ENCODE measurements at places on chromosomes 4 and X.

GRCh38 chr4:98519268-98519977, 139.0 kb downstream of the TSPAN5 start:
- DNase-seq = no peak

DNA sequence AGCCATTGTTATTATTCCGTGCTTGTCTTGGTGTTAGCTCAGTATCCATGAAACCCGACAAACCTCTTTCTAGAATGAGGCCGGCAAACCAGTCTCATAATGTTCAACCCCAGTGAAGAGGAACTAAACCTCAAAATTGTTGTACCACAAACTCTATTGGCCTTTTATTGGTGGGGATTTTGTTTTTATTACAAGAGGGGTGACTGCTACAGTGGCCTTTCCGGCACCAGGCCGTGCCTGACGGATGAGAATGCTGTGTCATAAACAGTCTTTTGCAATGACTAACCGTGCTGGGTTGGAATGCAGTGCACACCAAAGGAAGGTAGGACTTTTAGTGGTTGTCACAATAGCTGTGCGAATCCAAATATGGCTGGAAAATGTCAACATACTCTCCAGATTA, 60.8 kb downstream of the SHROOM2 start:
- no peak for DNase-seq

DNA sequence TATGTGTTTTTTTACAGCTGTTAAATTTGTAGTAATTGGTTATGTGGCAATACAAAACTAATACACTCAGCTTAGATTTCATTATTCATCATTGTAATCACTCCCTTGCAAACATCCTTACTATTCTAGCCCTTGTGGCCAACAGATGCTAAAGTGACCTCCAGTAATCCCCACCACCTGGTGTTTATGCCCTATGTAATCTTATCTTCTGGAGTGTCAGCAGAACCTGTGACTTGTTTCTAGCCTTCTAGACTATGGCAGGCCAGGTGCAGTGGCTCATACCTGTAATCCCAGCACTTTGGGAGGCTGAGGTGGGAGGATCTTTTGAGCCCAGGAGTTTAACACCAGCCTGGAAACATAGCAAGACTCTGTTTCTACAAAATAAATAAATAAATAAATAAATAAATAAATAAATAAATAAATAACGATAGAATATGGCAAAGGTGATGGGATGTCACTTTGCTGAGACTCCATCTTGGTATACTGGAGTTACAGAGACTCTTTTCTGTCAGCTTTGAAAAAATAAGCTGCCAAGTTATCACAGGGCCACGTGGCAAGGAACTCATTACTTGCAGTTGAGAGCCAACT, 12.3 kb upstream of the TSR2 start:
- DNase-seq = no peak

DNA sequence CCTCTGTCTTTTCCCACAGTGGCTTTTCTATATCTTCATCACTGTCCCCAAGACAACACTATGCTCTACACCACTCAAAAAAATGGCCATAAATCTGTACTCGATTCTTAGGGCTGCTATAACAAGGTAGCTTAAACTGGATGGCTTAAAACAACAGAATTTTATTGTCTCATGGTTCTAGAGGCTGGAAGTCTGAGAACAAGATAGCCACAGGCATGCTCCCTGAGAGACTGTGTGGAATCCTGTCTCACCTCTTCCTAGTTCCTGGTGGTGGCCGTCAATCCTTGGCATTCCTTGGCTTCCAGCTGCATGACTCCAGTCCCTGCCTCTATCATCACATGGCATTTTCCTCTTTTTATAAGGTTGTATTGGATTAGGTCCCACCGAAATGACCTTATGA, 70.7 kb upstream of the DCLK2 start:
- no peak for DNase-seq

DNA sequence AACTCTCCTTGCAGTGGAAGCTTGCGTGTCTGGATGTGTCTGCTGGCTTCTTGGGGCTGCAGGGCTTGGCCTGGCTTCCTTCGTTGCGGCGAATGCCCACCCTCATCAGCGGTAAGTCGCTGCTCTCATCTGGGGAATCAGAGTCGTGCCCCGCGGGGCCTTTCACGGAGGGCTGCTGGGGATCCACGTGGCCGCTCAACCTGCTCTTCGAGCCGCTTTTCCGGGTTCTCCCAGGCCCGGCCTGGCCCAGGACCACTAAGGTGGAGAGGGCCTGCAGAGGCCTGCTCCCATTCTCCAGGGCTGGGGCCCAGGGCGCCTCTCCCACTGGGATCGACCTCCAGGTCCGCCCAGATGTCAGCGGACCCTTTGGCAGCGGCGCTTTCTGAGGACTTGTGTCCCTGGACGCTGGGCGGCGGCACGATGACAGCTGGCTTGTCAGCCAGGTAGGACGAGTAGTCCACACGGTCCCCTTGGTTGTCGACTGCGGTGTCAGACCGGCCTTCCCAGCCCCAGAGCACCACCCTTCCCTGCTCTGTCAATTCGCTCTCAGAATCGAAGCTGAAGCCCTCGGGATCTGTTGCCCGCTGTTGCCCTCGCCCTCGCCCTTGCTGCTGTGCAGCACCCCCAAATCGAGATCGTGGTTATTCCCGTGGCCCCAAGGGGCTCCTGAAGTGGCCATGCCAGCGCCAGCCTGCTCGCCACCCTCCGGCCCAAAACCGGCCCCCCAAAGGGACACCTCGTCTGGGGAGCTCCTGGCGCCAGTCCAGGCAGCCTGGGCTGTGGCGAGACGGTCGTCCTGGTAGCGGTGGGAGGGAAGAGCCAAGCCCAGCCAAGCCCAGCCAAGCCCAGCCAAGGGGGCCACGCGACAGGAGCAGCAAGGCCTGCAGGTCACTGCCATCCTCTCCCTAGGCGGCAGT, 37.8 kb upstream of the NHSL2 start:
- no peak for DNase-seq

DNA sequence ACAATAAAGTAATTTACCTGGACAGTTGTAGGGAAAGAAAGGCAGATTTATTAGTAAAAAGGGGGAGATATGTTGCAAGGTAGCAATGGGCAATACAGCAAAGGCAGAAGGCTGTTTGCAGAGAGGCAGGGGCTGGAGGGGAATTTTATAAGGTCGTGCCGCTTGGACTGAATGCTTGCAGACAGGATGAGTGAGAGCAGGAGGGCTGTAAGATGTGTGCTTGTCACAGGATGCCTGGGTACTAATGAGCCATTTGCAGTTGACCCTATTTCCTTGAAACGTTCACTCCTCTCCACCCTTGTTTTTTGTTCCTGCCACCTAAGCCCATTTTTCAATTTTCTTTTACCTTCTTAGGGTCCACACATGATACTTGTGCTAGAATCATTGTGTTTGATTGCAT, 214.7 kb downstream of the TRAM1L1 start:
- DNase-seq = no peak

DNA sequence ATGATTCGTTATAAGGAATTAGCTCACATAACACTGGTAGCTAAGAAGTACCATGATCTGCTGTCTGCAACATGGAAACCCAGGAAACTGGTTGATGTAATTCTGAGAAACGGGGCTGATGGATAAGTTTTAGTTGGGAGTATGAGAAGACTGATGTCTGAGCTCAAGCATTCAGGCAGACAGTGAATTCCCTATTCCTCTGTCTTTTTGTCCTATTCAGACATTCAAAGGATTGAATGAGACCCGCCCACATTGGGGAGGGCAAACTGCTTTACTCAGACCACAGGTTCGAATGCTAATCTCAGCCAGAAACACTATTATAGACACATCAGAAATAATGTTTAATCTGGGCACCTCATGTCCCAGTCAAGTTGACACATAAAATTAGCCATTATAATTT, 515.5 kb downstream of the STPG2 start:
- DNase-seq = no peak

DNA sequence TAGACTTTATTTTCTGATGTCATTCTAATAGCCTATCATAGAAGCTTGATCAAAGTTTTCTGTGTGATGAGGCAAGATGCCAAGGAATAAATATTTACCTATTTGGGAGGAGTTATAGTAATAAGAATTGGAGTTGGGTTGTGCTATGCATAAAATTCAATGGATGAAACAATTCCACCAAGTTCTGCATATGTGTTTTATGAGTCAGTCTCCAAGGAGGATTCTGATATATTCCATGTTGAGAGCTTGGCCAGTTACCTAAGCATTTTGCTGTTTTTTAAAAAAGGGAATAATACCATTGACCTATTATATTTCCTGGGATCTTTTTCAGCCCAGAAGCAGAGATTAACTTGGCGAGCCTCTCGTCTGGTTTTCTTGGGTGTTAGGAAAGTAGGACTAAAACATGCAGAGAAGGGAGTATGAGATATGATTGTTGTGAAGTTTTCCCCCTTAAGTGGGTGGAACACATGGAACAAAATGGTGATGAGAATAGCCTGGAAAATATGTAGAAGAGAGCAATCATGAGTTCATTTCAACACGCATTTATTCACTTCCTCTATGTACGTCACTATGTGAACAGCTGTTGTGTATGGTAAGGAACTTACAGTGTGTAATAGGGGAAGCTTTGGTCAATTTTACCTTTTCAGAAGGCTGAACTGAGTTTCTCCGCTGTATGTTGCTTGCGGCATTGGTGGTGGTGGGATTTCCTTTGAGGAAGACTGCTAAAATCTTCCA, 39.2 kb downstream of the POLA1 start:
- DNase-seq = no peak

GRCh38 chr4:90328558-90328957, 201.4 kb downstream of the CCSER1 start:
- no peak for DNase-seq

DNA sequence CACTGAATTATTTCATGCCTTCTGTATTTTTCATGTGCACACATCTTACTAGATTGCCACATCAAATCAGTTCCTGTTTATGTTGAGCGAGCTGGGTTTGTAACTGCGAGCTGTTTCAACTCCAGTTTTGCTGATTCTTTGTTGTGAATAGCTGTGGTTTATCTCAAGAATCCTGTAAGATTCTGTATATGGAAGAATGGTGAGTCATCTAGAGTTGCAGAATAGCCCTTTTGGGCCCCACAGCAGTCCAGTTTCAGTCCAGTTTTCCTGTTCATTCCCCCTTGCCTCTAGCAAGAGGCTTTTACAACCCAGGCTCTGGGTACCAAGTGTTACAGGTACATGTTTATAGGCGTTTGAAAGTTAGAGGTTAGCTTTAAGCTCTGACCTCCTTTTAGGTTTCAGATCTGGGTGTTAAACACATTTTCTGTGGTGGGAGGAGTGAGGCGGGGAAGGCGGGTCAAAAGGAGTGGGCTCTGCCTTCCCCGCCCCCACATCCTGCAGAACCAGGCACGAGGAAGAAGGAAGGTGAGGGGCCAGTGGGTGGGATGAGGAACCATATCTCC, 32.7 kb downstream of the TBC1D14 start:
- no peak for DNase-seq

DNA sequence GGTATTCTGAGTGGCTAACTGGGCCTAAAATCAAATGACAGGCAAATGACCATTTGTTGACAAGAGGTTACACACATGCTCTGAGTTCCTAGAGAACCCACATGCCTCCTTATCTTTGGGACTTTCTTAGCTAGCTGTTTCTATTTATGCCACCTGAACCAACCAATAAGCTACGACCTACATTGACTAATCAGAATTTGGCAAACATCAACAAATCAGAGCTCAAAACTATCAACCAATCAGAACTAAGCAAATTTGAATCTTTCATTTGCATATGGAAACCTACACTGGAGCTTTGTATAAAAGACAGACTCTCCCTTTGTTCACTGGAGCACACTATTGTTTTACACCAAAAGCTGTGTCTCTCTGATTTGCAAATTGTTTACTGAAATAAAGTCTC, 192.0 kb downstream of the CXXC4 start:
- DNase-seq = no peak

- no peak for DNase-seq
These were observed 29.6 kb downstream of the PDK3 start for GRCh38 chrX:24494647-24495075.

- no peak for DNase-seq
These were observed 31.4 kb upstream of the RELL1 start for GRCh38 chr4:37717576-37717975.
